ENCODE measurements at places on chromosomes 3 and 15.

- no peak for DNase-seq
Observed at GRCh38 chr3:111720681-111721380, 125.7 kb upstream of the ZBED2 start.

DNA sequence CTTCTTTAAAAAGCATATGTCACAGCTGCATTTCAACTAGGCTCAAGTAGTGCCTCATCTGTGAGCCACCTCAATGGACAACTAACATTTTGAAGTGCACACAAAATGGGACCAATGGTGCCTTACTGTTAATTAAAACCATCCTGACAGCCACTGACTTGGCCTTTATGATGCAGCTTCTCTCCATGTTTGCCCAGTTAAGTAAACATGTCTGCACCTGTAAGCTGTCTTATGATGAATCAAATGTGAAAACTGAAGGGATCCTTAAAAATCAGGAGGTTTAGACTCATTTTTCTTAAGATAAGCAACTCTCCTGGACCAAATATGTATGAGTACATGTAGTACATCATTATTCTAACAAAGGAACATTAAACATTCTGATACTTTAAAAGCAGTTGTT lies 861.6 kb downstream of the ROBO1 start:
- no peak for DNase-seq

GRCh38 chr3:128326051-128326823 lies 140.5 kb downstream of the DNAJB8 start:
- DNase-seq = no peak

DNA sequence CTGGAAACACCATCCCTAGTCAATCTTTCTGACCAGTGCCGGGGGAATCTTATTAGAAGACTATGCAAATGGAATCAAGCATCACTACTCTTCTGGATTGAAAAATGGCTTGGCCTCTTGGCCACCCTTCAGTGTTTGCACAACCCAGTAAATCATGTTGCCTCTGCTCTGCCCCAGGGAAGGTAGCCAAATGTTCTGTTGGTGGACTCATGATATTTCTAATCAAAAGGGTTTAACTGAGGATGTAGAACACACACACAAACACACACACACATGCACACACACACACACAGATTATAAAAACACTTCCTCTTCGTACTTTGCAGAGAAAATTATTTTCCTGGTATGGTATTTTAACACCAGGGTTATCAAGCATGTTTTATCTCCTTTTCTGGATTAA lies 7.9 kb downstream of the RBP2 start:
- DNase-seq = no peak

DNA sequence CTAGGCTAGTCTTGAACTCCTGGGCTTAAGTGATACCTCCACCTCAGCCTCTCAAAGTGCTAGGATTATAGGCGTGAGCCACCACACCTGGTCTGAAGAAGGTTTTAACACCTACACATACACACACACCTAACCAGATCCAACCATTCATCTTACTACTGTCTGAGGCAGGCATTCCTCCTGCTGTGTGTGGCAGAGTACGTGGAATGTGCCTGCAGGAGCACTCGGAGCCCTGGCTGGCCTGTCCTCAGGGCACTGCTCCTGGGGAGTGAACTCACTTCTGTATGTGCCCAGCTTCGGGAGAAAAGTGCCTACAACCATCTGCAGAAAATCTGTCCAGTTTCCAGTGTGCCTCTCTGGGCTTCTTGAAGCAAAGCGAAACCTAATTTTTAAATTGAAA lies 58.2 kb upstream of the LIMD1 start:
- no peak for DNase-seq

DNA sequence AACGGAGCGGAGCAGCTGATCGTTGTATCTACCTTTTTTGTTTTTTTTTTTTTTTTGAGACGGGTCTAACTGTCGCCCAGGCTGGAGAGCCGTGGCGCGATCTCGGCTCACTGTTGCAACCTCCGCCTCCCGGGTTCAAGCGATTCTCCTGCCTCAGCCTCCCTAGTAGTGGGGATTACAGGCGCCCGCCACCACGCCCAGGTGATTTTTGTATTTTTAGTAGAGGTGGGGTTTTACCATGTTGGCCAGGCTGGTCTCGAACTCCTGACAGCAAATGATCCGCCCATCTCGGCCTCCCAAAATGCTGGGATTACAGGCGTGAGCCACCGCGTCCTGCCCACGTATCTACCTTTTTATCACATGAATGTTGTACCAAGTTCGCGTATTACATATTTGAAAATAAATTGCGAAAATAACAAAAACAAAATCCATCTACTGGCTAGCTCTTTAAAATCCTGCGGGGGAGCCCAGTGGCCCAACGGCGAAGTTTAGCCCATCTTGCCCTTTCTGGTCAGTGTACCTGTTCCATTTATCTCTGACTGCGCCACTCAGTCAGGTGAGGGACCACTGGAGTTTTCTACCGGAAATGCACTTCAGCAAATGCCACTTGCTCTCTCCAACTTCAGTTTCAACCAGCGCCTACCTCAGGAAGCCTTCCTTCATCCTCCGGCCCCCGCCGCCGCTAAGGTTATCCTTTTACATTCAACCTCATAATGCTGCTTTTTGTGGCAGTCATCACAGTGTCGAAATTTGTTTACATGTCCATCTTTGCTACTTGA lies 1.2 kb upstream of the EIF3J start:
- peak; percentile 30 for DNase-seq

- no peak for DNase-seq
Observed at GRCh38 chr15:74762791-74763150, 14.1 kb downstream of the CYP1A2 start.

DNA sequence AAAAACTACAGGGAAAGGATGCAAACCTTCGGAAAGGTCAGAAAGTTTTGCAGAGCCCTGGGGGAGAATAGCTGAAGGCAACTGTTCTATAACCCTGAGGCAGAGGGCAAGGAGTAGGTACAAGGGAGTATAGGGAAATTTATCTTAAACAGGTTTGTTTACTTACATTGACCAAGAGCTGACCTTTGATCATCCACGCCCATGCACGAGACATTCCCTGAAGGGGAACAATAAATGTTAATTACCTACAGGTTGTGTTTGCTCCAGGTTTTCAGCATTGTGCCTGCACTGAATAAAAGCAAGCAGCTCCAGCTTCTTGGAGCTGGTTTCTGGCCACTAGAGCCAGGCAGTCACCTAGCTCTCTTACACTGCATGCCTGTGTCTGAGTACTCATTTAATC lies 524.5 kb upstream of the TGFBR2 start:
- no peak for DNase-seq

- DNase-seq = peak; percentile 26
Observed at GRCh38 chr3:31614162-31614921, 81.6 kb downstream of the STT3B start.

DNA sequence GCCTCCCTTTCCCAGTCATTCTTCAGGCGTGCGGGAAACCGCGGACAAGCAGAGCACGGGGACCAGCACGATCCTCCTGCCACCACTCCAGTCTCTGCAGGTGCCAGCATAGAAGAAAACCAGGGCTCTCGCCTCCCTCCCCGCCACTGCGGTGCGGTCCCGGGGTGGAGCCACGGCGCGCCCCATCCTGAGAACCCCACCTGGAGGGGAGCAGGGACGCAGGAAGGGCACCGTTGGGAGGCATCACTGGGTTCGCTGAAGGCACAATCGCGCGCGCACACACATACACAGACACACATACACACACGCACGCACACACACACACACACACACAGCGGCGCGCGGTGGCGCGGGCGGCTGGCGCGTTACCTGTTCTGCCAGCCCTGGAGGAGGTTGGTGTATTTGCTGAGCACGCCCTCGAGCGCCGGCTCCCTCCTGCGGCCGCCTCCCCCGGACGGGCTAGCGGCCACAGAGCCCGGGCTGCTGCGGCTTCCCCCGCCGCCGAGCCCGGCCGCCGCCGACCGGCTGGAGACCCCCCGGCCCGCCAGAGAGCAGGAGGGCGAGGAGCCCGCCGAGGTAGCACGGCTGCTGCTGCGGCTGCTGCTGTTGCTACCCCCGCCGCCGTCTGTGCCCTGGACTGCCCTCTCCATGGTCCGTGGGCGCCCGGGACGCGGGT lies 394 bp downstream of the OSBPL10 start:
- peak; percentile 57 for DNase-seq

DNA sequence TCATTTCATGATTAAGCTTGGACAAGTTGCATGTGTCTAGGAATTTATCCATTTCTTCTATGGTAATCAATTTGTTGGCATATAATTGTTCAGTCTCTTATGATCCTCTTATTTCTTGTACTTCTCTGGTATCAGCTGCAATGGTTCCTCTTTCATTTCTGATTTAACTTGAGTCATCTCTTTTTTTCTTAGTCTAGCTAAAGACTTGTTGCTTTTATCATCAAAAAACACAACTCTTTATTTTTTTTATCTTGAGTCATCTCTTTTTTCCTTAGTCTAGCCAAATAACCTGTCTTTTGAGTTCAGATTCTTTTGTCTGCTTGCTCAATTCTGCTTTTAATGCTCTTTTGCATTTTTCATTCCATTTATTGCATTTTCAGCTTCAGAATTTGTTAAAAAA lies 37.3 kb downstream of the UBE3A start:
- peak; percentile 34 for DNase-seq

DNA sequence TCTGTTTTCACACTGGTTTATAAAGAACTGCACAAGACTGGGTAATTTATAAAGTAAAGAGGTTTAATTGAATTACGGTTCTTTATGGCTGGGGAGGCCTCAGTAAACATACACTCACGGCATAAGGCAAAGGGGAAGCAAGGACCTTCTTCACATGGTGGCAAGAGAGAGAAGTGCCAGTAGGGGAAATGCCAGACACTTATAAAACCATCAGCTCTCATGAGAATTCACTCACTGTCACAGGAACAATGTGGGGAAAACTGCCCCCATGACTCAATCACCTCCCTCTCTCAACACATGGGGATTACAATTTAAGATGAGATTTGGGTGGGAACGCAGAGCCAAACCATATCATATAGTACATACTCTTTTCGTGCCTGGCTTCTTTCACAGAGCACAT lies 42.4 kb downstream of the MAP2K1 start:
- no peak for DNase-seq
